ENCODE measurements at places on chromosomes 3 and 15.

DNA sequence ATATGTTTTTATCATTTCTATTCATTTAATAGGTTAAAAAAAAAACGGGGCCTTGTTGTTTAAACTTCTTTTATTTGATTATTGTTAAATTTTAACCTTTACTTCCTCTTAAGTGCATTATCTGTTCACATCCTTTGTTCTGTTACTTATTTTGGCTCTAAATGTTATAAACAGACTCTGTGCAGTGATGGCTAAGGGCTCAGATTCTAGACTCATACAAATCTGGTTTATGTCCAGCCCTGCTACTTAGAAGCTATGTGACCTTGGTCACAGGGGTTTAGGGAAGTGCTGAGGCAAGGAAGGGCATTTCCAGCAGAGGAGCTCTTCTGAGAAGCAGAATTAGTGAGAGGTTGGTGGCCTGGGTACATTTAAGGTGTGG, 55.3 kb upstream of the VILL start:
- no peak for DNase-seq

- no peak for DNase-seq
Measured at GRCh38 chr3:134350861-134351311, 23.4 kb downstream of the AMOTL2 start.

DNA sequence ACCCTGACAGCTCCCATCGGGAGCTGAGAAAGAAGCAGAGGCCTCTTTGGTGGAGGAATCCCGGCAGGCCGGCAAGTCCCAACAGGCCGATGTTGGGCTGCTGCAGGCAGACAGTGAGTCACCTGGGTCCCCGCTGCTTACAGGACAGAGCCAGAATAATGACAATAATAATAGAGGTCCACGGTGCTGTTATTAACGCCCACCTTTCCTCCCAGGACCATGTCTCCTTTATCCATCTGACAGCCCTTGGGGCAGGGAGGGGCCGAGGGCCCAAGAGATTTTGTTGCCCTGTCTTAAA, 29.3 kb upstream of the MAGEF1 start:
- no peak for DNase-seq

GRCh38 chr3:196812853-196813252, 54.9 kb upstream of the SENP5 start:
- no peak for DNase-seq

GRCh38 chr15:75712668-75713337, at the start of gene CSPG4:
CSPG4 (minus strand) TSS chr15:75712848; CDS start chr15:75712755, 93 bp downstream.
- DNase-seq = no peak

- no peak for DNase-seq
Measured at GRCh38 chr3:31876331-31876730, 104.7 kb downstream of the OSBPL10 start.

- DNase-seq = no peak
Measured at GRCh38 chr3:108183181-108183580, 39.0 kb downstream of the IFT57 start.

DNA sequence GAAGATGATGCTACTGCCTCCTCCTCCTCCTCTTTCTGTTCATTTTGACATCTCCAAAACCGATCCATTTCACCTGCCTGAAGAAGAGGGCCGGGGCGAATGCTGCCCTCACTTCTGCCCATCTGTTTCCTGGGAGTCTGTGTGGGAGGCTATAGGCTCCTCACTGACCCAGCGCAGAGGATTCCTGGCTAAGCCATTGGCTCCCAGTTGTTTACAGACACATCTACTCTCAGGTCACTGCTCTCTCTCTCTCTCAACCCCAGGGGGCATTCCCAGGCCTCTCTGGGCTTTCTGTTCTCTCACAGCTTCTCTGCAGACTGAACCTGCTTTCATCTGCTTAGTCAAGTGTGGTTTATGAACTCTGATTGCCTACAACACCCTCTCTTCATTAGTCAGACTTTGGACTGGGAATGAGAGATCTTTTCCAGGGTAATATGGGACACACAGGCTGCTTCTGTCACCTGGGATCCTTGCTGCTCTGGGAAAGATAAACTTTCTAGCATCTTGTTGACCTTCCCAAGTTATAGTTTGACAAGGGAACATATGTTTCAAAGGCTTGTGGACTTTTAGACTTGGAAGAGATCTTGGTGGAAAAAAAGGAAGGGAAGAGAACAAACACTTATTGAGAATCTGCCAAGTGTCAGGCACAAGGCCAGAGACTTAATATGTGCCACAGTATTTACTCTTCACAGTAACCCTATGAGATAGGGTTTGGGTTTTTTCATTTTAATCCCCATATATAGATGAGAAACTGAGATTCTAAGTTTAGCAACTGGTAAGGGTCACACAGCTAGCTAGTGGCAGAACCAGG, 30.2 kb upstream of the USP3 start:
- no peak for DNase-seq

- no peak for DNase-seq
Measured at GRCh38 chr3:18609187-18609586, 184.0 kb upstream of the SATB1 start.

DNA sequence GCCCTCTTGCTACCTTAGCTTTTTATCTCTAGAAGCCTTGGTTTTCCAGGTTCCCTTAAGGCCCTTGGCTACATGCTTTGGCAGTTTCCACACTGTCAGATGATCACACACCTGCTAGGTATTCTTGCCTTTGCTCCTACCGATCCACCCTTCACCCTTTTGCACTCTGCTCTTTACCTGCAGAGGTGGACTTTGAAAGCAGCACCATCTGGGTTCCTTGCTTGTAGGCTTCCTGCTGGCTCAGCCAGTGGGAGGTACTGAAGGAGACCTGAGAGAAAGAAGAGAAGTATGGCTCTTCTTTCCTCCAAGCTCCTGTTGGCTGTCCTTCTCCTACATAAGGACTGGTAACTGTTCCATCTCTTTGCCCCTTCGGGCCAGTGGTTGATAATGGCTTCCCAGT, 7.3 kb upstream of the ZNF592 start:
- DNase-seq = no peak

- no peak for DNase-seq
Measured at GRCh38 chr15:36886701-36887100, 213.6 kb downstream of the MEIS2 start.

DNA sequence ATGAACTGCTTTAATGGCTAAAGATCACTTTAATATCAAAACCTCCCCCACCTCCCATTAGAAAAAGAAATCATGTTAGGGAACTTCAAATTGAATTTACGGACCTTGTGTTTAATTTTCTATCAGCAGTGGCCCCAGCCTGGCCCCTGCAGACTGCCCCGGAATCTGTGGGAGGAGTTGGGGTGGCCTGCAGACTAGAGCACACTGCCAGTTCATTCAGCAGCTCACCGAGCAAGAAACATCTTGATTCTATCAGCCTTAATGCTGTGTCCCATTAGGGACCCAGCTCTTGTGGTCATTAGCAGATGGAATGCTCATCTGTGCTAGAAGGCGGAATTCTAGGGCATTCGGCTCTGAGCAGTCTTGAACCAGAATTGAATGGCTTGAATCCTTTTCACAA, 54.2 kb downstream of the FLNB start:
- no peak for DNase-seq

- no peak for DNase-seq
Measured at GRCh38 chr15:68326711-68327354, 49.3 kb downstream of the FEM1B start.

- DNase-seq = no peak
Measured at GRCh38 chr3:141499284-141499683, 12.5 kb downstream of the RASA2 start.

DNA sequence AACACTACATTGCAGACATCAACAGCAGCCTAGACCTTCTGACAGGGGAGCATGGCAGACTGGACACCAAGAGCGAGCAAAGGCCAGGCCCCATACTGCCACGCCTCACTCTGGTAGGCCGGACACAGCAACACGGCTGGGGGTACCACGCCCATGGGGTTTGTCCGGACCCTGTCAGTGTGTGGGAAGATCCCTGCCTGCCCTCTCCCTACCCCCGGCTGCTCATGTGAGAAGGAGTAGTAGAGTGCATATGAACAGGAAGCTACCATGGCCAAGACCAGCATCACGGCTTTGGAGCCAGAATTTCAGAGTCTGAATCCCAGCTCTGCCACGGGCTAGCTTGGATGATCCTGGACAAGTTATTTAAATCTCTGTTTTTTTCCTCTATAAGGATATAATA, 27.9 kb downstream of the ALDH1L1 start:
- no peak for DNase-seq

Data from stimulated activated CD8-positive, alpha-beta memory T cell treated with anti-CD3 and anti-CD28 coated beads, Interleukin-7, amount 100 ng/mL, for 48 hours (primary cell).